ENCODE measurements at places on chromosomes 11 and 22. TPM values are rescaled to one million over a fixed set of nuclear protein-coding genes. Genes with fewer than 3 reads are reported as not detected.

TEX12 gene
- 0.12 TPM for polyA plus RNA-seq

SYCE3 gene
- not detected for polyA plus RNA-seq

SLCO2B1 gene
- 5.6 TPM for polyA plus RNA-seq

SLC37A2 gene
- polyA plus RNA-seq, result 27.0 TPM

SLC22A9 gene
- not detected for polyA plus RNA-seq

FAM83F gene
- 8.6 TPM for polyA plus RNA-seq

CD44 gene
- 130 TPM for polyA plus RNA-seq

KCNC1 gene
- 0.01 TPM for polyA plus RNA-seq

SLC22A8 gene
- not detected for polyA plus RNA-seq

OR52H1 gene
- not detected for polyA plus RNA-seq

C1QTNF4 gene
- 0.28 TPM for polyA plus RNA-seq

CCDC15 gene
- polyA plus RNA-seq, result 0.69 TPM

OR2AT4 gene
- polyA plus RNA-seq, result not detected

CASP1 gene
- 16.7 TPM for polyA plus RNA-seq

C11orf87 gene
- polyA plus RNA-seq, result not detected

PARVB gene
- polyA plus RNA-seq, result 1.8 TPM

SCGB1D2 gene
- not detected for polyA plus RNA-seq

IFITM1 gene
- 112 TPM for polyA plus RNA-seq

KDM4E gene
- not detected for polyA plus RNA-seq

OR9G1 gene
- not detected for polyA plus RNA-seq

SCN3B gene
- polyA plus RNA-seq, result 0.16 TPM

LRRC74B gene
- polyA plus RNA-seq, result 0.08 TPM

GDPD4 gene
- 0.18 TPM for polyA plus RNA-seq

MAP6 gene
- polyA plus RNA-seq, result 0.71 TPM

LAYN gene
- 1.4 TPM for polyA plus RNA-seq

CNTN5 gene
- not detected for polyA plus RNA-seq

TM7SF2 gene
- 68.3 TPM for polyA plus RNA-seq

TEAD1 gene
- polyA plus RNA-seq, result 10.4 TPM

GAB4 gene
- not detected for polyA plus RNA-seq

SERPING1 gene
- 99.3 TPM for polyA plus RNA-seq

RIBC2 gene
- 1.5 TPM for polyA plus RNA-seq

SPI1 gene
- polyA plus RNA-seq, result 6.8 TPM

Data from esophagus (tissue), 2 donors.